ENCODE measurements at places on chromosomes 7 and 10. TPM values are rescaled to one million over a fixed set of nuclear protein-coding genes. Genes with fewer than 3 reads are reported as not detected.
A peak's percentile ranks its signal among the peaks of the same experiment; 100 is the strongest.

The CBX3 gene
- total RNA-seq = 85.0 TPM

The ZNF786 gene
- 5.8 TPM for total RNA-seq

DNA sequence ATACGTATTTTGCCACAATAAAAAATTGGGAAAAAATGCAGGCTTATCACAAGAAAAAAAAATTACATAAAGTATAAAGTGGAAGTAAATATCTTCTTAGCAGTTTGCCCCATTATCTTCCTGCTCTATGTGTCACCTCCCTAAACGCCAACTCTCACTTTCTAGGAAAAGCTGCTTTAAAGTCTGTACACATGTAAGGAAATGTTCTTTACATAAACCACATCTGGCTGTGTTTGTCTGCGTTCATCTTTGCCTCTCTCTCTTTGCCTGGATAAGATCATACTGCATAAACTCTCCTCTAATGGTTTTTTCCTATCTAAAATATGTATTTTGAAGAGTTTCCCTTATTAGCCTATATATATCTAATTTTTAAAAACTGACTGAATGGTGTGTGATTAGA, 23.0 kb upstream of the UMAD1 start:
- DNase-seq = no peak
- no peaks in the 10 kb centered on the region for H3K36me3 ChIP-seq
- no peak overlapping the region for H3K4me3 ChIP-seq
- H3K27me3 ChIP-seq = no peaks in the 10 kb centered on the region
- H3K27ac ChIP-seq = no peak overlapping the region
- no peaks in the 10 kb centered on the region for H3K4me1 ChIP-seq

- H3K27ac ChIP-seq = no peak overlapping the region
- no peaks in the 10 kb centered on the region for H3K27me3 ChIP-seq
- no peaks in the 10 kb centered on the region for H3K36me3 ChIP-seq
- H3K4me1 ChIP-seq = no peaks in the 10 kb centered on the region
- H3K4me3 ChIP-seq = no peak overlapping the region
Measured at GRCh38 chr10:4391683-4392082, 434.3 kb upstream of the AKR1E2 start.

DNA sequence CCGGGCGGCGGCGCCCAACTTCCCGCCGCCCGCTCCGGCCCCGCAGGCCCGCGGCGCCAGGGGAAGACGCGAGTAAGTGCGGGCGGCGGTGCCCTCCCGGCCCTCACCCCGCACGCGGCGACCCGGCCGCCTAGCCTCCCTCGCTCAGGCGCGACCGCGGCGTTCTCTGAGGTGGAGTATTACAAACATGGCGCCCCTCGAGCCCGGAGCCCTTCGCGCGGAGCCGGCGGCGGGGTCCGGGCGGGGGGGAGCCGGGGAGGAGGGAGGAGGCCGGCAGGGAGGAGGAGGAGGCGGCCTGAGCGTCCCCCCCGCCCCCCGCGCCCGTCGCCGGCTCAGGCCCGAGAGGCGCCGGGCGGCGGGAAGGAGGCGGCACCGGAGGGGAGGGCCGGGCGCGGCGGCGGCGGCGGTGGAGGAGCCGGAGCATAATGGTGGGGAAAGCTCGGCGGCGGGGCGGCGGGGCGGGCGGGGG, at the start of gene ZMYND11:
Gene ZMYND11 (plus strand): TSS at position 324 of the 469 bp plus-strand sequence. CDS start 44,558 bp downstream, outside the sequence.
- H3K27ac ChIP-seq = peak within 1 kb of the TSS; percentile 96
- no peaks in the 10 kb centered on the region for H3K27me3 ChIP-seq
- no peaks in the 10 kb centered on the region for H3K36me3 ChIP-seq
- peaks cover 14% of the 10 kb centered on the region for H3K4me1 ChIP-seq
- H3K4me3 ChIP-seq = peak within 1 kb of the TSS; percentile 72

DNA sequence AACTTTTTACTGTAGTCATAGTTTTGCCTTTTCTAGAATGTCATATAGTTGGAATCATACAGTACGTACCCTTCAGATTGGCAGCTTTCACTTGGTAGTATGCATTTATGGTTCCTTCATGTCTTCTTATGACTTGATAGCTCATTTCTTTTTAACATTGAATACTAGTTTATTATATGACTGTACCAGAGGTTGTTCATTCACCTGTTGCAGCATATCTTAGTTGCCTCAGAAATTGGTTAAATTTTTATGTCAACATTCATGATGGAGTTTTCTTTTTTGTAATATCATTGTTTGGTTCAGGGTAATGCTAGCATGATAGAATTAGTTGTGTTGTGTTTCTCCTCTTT, 94.8 kb upstream of the CDK13 start:
- DNase-seq = no peak
- H3K27ac ChIP-seq = no peak overlapping the region
- no peaks in the 10 kb centered on the region for H3K36me3 ChIP-seq
- no peaks in the 10 kb centered on the region for H3K4me1 ChIP-seq
- peaks cover 14% of the 10 kb centered on the region for H3K27me3 ChIP-seq

Measured in IMR-90 (cell line).